ENCODE measurements at places on chromosomes 11 and 22.
A peak's percentile ranks its signal among the peaks of the same experiment; 100 is the strongest.

- peak; percentile 96 for DNase-seq
Observed at GRCh38 chr11:47111318-47111804, 65.3 kb downstream of the ARFGAP2 start.

DNA sequence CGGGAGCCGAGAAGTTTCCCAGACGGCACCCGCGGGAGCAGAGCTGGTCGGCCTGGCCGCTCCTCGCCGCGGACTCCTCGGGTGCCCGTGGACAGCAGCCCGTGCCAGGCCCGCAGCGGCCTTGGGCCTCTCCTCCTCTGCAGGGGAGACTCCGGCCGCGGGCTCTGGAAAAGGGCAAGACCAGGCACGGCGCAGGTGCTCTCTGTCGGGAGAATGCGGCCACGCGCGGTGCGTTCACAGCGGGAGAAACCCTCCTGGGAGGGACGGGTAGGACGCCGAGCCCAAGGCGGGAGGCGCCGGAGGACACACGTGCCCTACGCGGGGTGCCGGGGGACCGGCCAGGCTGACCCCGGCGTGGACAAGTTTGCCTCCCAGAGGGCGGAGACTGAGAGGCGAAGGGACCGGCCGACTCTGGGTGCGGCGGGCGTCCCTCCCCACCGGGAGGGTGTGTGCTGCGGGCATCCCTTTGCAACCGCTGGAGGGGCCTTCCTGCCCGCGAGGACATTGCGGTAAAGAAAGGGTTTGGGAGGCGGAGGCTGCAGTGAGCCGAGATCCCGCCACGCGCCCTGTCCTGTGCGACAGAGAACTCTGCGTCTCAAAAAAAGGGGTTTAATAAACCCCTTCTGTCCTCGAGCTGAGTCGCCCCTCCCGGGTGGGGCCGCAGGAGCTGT is 2.3 kb downstream of the IFITM1 start:
- peak; percentile 41 for DNase-seq

DNA sequence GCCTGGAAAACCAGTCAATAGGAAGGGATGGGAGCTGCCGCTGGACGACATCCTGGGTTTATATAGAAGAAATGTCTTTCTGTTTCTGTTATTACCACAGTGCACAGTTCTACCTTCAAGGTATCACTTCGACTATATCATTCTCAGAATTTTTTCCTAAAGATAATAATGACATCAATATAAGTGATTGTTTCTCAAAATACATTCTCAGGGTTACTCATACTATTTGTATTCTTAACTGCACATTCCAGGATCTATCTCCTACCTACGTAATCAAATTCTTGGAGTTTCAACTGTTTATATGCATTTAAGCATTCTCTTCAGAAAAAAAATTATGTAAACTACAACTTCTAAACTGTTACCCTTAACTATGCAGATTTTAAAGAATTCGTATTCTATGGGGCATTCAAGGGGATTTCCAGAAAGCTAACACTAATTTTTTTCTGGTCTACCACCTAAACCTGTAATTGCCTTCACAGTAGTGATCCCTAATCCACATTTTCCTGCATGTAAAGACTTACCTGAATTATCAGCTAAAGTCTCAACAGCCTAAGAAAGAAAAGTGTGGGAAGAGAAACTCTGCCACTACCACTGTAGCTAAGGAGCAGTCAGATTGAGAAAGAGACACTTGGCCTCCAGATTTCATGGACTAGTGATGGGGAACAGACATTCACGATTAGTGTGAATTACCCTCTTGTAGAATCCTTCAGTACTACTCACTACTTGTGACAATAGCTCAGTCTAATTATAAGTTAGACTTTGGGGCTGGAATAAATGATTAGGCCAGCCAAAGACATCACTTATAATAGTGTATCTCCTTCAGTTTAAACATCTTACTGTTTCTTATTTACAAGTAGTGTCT is at the start of gene OR51B5:
Gene OR51B5, minus strand, starts transcription at position 51 of the 862 bp plus-strand sequence. Its CDS starts 0 bp downstream, at position 51.
- no peak for DNase-seq

DNA sequence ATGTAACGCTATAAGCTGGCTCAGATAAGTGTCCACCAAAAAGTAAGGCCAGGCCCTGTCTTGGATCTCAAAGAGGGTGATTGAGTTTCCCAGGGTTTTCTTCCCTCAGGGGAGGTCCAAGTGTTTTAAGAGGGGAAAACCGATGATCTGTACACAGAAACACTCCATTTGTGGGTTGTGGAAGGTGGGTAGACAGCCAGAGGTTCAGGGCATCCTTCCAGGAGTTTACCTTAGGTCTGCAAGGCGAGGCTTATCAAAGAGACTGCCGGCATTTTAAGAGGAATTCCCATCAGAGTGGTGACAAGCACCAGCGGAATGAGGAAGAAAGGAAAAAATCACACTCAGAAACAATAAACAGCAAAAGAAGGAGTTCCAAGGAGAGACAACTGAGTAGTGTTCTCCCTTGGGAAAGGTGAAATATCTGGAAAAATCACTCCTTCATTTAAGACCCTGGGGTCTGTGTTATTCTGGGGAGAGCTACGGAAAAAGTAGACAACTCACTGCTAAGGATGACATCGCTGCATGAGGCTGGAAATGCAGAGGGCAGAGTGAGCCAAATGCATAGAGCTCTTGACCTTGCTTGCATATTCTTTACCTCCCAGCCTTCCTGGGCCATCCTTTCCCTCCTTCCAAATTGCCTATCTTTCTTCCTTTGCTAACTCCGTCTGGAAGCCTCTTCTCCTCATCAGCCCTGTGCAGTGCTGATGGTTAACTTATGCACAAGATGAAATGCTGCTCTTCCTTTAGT is 22.1 kb upstream of the MMP7 start:
- DNase-seq: peak; percentile 61

DNA sequence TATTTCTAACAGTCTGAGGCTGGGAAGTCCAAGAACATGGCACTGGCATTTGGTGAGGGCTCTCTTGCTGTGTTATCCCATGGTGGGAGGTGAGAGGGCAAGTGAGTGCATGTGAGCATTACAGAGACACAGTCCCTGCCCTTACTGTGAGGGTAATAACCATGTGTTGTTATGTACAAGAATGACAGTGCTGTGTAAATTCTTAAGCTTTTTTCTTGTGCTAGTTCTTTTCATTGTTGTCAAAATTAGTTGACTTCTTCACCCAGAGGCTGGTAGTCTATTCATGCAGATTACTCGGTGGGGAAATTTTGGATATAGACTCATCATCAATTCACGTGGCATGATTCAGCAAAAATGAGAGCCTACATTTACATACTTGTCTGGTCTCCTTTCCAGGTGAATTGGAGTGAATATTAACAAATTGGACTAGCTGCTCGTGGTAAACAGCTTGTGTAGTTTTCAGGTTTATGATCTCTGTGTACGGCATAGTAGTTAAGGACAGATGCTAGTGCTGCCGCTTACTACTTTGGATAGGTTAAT is 49.3 kb downstream of the ATXN10 start:
- no peak for DNase-seq

DNA sequence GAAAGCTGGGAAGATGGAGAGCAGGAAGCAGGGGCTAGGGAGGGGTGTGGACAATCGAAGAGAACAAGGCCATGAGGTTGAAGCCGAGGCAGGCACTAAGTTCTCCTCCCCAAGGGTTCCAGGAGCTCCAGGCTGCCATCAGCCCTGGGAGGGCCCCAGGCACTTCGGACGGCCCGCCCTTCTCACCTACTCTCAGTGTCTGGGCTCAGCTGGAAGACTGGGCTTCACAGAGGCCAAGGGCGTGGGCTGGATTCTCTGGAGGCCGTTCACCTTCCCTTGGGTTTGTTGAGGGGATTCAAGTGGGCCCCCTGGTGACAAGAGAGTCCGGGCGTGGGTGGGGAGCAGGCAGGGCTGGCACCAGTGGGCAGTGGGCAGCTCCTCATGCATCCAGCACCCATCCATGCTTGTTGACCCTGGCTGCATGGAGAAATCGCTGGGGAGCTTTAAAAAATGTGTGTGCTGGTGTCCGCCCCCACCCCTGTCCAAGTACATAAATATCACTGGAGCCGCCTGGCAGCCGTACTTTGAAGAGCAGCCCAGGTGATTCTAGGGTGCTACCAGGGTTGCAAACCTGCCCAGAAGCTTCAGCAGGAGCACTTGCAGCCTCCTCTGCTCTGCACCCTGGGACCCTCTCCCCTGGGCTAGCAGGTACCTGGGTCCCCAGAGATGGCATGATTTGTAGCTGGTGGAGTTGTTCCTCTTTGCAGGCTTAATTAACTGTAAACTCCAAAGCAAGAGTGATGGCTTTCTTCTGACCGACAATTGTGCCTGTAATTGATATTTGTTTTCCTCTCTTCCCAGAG is 74.3 kb downstream of the RTL6 start:
- no peak for DNase-seq

GRCh38 chr11:105968021-105968697 is 53.9 kb downstream of the MSANTD4 start:
- peak; percentile 61 for DNase-seq

GRCh38 chr22:45708145-45708544 is 36.5 kb downstream of the ATXN10 start:
- DNase-seq: no peak

- no peak for DNase-seq
Observed at GRCh38 chr11:73223998-73224730, 6.1 kb downstream of the P2RY2 start.

- DNase-seq: no peak
Observed at GRCh38 chr11:64103277-64103985, 62.5 kb downstream of the MACROD1 start.

DNA sequence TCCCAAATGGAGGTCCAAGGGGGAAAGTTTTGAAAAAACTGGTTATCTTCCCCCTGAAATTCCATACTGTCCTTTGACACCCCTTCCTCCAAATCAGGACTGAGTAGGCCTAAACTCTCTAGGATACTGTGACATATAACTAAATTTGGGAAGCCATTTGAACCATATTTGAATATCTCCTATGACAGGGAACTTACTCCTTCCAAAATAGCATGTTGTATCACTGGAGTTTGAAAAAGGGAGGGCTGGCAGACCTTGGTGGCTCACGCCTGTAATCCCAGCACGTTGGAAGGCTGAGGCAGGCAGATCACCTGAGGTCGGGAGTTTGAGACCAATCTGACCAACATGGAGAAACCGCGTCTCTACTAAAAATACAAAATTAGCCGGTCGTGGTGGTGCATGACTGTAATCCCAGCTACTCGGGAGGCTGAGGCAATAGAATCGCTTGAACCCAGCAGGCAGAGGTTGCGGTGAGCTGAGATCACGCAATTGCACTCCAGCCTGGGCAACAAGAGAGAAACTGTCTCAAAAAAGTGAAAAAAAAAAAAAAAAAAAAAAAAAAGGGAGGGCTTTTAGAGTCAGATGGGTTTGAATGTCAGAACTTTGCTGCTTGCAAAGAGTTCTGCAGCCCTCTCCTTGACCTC is 42.4 kb downstream of the PIK3C2A start:
- DNase-seq: no peak

DNA sequence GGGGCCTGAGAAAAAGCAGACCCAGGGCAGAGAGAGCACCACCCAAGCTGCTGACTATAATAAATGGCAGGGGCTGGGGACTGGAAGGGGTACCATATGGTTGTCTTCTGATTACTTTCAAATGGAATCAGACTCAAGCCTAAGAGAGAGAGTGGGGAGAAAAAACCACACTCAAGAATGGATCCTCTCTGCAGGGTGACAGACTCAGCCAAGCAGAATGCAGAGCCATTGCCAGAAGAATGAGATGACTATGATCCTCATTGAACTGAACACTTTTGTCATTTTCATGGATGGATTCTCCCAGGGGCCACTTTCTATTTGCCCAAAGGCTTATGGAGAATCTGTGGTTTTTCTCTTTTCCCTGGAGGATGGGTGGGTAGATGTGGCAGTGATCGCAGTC is 8.7 kb downstream of the UBASH3B start:
- no peak for DNase-seq

- DNase-seq: no peak
Observed at GRCh38 chr22:50058906-50059880, 1.1 kb upstream of the TTLL8 start.

- DNase-seq: peak; percentile 59
Observed at GRCh38 chr22:36386900-36387708, 663 bp downstream of the MYH9 start.
